ENCODE measurements at places on chromosomes 2 and 18.

DNA sequence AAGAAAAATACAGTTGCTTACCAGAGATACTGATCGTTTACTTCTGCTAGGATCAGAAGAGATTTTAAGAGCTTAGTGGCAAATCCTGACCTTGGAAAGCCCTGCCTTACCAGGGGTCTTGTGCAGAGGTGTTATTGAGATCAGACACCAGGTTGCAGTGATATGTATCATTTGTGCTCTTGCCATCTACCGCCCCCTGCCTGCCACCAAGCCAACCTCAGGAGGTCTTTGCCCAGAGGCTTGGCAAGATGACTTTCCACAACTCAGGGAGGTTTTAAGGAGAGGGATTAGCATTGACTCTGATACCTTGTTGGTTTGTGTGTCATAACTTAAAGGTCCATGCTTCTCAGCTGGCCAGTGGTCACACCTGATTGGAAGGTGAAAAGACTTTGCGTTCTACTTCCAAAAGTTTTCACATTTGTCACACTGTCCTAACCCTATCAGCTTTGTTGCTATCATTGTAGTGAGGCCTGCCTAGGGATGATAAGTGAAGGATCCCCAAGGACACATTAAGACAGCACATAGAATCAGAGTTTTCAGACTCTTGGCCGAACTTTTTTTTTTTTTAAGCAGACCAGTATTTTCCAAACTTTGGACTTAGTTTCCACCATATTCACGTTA is 46.2 kb upstream of the MGAT5 start:
- no peak for DNase-seq

- DNase-seq, result no peak
These were observed 79.8 kb upstream of the MC4R start for GRCh38 chr18:60452421-60452820.

DNA sequence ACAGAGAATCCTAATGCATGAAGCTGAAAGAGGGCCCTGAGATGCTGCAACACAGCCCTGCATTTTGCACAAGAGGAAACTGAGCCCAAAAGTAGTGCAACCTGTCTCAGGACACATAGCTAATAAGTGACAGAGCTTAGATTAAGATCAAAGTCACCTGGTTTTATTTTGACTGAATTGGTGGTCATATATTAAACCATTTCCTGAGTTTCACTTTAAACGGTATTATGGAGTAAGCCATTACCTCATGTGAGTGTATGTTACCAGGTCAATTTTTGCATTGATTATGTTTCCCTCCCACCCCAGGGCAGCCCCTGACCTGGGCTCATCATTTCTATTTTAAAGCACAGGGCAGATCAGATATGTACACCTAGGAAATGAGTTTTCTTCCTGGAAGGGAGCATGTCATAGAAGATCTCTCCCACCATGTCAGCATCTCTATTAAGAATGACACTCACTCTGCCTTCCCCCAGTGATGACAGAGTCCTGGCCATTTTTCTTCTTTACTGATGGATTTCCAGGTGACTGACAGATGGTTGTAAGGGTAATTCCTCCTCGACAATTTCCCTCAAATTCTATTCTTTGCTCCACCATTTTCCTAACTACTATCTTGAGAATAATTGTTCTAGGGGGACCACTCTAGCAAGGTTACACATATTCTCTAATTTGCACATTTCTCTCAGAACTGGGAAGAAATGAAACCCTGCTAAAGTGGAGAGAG is 441.3 kb upstream of the SLC14A2 start:
- no peak for DNase-seq

DNA sequence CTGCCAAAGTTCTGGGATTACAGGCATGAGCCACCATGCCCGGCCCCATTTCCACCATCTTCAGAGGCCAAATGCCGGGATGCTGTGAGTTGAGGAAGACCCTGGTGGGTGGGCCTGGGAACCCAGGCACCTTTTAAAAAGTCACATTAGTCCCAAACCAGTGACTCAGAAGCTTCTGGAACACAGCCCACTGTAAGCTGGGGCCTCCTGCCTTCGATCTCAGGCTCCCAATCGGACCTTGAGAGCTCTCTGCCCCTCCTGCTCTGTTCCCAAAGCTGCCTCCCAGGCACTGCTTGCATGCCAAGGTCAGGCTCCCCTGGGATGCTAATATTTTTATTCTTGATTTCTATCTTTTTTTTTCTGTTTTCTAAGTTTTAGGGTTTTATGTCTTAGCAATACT is 4.2 kb downstream of the ADCY3 start:
- no peak for DNase-seq

DNA sequence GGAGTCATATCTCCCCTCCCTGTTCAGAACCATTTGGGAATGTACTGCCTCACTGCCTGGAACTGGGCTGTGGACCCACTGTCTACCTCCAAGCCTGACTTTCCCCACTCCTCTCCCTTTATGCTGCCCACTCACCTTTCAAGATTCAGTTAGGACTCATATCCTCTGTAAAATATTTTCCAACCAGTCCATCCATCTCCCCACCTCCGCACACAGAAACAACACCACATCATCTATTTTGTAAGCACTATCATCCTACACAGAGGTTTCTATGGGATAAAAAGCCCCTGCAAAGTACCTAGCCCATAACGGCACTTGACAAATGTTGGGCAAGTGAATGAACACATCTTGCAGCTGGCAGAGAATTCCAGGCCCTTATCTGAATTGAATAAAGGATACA is 250.8 kb downstream of the ANAPC1 start:
- DNase-seq, result no peak

DNA sequence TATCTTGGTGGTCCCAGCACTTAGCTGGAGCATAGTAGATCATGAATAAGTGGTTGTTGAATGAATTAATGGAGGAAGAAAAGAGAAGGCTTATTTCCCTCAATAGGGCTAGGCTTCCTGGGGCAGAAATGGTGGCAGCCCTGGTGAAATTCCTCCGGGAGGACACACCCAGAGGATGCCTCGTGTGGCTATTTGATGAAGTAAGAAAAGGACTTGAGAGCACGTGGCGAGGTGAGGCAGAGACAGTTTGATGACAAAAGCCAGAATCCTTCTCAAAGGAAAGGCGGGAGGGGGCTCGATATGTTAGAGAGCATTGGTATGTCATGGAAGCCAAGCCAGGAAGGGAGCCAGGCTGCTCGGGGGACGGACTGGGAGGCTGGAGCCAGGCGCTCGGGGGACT is 14.7 kb downstream of the FAM228A start:
- no peak for DNase-seq

GRCh38 chr2:128513961-128514283 is 195.3 kb upstream of the HS6ST1 start:
- peak; percentile 35 for DNase-seq

DNA sequence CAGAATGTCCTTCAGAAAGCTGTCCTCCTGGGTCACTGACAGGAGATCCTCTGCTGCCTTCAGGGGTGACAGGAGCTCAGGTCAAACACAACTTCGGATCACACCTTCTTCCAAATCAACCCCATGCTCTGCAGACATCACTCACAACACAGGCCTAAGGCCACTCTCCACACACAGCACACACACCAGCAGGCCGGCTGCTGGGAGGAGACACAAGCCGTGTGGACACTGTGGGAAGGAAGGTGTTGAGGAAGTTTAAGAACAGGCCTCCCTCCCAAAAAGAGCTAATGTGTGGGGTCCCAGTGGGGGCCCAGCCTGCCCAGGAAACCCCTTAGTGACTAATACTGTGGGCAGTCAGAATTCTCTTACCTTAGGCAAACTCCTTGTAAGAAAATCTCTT is 290.3 kb upstream of the ID2 start:
- DNase-seq, result no peak

DNA sequence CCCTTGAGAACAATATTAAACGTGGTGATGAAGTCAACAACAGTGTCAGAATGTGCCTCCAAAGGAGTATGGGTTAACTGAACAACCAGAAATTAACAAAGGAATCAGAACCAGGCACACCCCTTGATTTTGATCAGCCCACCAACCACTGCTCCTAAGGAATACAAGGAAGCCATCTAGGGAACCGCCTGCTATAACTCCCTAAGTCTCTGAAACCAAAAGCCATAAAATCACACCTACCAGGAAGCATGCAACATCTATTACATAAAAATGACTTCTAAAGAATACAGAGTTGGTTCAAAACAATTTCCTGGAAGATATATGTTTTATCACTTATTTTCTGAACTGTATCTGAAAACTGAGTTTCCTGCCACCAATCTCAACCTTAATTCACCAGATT is 360.0 kb downstream of the EPHA4 start:
- no peak for DNase-seq

DNA sequence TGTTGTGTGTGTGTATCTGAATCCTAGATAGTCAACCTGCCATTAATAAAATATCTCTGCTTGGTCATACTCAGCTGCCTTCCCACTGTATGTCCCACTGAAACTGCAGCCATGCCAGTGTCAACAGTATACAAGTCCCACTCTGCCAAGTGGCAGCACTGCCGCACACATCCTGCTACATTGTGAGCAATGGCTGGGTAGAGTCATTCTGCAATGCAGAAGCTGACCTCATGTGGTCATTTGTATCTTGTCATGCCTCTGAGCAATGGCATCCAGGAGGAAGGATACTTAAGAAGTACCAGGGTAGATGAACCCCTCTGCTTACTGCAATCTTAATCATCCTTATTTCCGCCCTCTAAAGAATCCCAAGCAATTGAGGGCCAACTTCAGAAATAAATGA is 302.2 kb upstream of the DDX18 start:
- DNase-seq, result no peak

DNA sequence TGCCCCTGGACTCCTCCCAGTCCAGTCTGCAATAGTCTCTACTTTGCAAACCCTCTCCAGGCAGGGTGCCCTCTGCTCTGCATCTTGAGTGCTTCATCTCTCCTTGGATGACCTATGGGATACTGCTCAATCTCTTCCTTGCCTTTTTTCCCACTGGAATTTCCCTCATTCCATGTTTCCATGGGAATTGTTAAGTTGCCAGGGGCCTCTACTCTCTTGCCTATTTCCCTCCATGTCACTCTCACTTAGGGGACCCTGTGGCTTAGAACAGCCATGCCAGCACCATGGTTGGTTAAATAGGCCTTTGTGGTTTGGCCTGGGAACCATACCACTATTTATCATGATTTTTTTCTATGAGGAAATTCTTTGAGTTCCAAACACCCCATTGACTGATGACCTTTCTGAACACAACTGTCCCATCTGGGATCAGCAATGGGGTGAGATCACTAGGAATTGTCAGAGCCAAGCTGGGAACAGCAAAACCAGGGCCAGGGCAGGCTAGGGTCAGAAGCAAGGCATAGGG is 91.4 kb upstream of the RBMS1 start:
- DNase-seq, result no peak

DNA sequence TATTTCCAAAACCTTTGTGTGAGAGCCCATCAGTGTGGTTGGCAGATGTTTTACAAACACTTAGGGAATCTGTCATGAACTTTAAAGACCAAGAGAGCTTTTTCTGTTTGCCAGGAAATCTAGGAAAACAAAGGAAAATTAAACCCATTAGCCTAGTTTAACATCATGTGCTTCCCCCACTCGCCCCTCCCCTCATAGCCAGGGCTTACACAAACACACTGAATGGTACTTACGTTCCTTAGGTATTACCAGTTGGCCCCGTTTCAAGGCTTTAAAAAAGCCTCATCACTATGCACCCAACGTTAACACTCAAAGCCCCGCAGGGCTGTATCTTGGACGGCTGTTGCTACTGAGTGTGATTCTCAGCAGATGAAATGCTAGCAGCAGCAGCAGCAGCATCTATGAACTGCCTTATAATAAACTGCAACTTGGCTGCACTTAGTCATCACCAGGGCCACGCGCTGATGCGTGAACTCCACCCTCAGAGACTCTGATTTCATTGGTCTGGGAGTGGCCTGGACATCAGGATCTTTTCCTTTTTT is 20.1 kb upstream of the TTC39C start:
- DNase-seq, result no peak

- DNase-seq, result no peak
These were observed 742.9 kb upstream of the DDX18 start for GRCh38 chr2:117071556-117072102.

- DNase-seq, result no peak
These were observed 11.6 kb downstream of the KLF11 start for GRCh38 chr2:10054976-10055375.

GRCh38 chr18:13425357-13426091 is 207.0 kb downstream of the LDLRAD4 start:
- DNase-seq, result no peak

GRCh38 chr2:2050446-2050845 is 280.6 kb downstream of the MYT1L start:
- no peak for DNase-seq

- no peak for DNase-seq
These were observed 14.1 kb downstream of the LTBP1 start for GRCh38 chr2:32960647-32961403.

- DNase-seq, result no peak
These were observed 15.3 kb downstream of the DCTN1 start for GRCh38 chr2:74364533-74365505.

DNA sequence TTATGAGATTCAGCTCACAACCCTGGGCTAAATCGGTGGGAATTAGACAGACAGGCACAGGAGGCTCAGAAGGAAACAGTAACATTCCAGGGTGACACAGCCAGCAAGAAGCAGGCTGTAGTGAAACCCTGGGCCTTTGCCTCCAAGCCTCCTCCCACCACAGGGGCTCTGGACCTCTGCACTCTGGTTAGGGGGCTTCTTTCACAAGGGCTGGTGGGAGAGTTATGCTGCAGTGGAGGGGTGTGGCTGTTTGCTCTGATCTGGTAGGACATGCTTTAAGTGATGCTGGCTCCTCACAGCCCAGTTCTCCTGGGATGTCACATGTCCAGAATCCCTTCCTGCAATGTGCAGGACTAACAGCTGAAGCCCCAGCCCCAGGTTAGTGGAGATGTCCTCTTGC is 109.9 kb downstream of the TGFA start:
- DNase-seq, result no peak

DNA sequence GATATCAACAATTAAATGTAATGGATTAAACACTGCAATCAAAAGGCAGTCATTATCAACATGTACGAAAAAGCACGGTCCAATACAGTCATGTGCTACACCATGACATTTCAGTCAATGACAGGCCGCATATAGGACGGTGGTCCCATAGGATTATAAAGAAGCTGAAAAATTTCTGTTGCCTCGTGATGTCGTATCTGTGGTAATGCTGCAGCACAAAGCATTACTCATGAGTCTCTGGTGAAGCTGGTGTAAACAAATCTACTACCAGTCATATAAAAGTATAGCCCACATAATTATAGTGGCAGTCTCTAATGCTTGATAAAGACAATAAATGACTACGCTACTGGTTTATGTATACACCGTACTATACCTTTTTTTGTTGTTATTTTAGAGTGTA is 58.4 kb downstream of the RABL2A start:
- no peak for DNase-seq

DNA sequence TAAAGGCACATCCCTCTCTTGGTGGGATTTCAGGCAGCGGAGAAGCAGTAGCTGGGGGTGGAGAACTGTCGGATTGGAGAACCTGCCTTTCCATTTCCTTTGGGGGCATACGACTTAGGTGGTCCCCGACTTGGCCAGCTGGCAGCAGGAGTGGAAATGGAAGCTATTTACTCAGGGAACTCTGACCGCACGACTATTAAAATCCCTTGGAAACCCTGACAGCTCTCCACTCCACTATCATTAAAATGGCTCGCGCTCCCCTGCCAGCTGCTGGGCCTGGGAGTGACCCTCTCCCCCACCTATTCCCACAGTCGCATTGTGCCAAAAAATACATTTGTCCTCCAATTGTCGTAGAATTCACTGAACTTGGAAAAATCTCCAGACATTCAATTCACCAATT is 77.7 kb upstream of the APCDD1 start:
- DNase-seq, result no peak

Data from KG1 (cell line).